ENCODE measurements at places on chromosomes 1 and 21. TPM values are rescaled to one million over a fixed set of nuclear protein-coding genes. Genes with fewer than 3 reads are reported as not detected.

IL12RB2 gene
- total RNA-seq: not detected

GRCh38 chr1:64043288-64043687 is 160.1 kb upstream of the UBE2U start:
- no peak for DNase-seq

DNA sequence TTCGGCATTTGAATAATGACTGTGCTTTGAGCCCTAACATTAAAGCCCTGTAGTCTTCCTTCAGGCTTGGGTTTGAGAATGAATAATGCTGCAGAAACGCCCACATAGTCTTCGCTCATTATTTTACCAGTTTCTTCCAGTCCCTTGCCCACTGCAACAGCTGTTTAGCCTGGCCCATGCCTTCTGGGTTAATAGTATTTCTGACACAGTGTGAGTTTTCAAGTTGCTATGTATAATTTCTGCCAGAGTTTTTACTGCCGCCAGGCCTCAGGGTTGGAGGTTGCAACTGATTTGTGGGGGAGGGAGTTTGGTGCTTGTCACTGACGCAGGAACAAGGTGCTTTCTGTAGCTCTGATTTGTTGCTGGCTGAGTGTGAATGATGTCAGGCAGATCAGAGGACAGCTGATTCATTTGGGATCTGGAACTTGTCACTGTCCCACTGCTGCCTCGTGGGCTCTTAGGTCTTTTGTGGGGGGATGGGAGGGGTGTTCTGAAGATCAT is 109.8 kb downstream of the MAST2 start:
- DNase-seq: peak; percentile 63

- DNase-seq: no peak
Observed at GRCh38 chr1:3717041-3717714, 35.1 kb upstream of the CCDC27 start.

DNA sequence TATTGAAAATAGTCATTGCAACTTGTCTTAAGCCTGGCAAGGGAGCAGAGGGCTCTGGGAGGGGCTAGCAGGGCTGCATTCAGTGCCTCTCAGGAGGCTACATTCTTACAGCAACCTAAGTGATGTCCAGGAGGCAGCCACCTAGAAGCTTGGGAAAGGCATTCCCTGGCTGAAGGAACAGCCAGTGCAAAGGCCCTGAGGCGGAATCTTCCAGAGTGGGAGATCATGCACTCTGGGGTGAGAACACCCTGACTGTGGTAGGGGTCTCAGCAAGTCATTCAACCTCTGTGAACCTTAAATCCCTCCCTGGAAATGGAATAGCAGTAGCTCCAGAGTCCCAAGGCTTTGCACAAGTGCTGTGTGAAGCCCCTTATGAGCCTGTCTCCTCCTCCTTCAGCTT is 84.1 kb downstream of the TAS1R2 start:
- DNase-seq: no peak

- DNase-seq: no peak
Observed at GRCh38 chr21:25649146-25649545, 10.1 kb downstream of the JAM2 start.

- DNase-seq: no peak
Observed at GRCh38 chr1:203506858-203507626, 13.1 kb downstream of the OPTC start.

Measured in endodermal cell (in vitro differentiated cells).